ENCODE measurements at places on chromosomes 4 and X.

DNA sequence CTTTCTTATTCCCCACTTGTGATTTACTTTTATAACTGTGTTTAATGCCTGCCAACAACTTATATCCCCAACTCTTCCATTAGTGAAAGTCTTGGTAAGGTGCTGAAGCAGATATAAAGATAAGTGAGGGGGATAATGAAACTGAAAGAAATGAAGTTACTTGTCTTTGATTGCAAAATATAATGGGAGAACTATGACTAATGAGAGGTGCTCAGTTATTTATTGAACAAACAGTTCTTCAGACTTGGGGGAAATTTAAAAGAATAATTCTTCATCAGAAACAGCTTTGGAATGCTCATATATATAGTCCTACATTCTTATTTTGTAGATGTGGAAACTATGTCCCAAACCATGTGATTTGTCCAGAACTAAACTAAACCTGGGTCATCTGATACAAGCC, 213.5 kb downstream of the TEX13A start:
- DNase-seq = no peak

DNA sequence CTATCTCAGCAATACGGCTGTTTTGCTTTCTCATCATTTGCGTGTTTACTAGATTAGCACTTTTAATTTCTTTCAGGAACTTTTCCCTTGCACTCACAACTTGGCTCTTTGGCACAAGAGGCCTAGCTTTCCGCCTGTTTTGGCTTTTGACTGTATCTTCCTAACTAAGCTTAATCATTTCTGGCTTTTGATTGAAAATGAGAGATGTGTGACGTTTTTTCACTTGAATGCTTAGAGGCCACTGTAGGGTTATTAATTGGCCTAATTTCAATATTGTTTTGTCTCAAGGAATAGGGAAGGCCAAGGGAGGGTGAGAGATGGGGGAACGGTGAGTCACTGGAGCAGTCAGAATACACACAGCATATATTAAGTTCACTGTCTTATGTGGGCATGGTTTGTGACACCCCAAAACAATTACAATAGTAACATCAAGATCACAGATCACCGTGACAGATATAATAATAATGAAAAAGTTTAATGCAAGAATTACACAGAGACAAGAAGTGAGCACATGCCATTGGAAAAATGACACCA, 27.3 kb downstream of the MND1 start:
- no peak for DNase-seq

- DNase-seq = no peak
Observed at GRCh38 chr4:153156721-153157120, 47.5 kb upstream of the TRIM2 start.

DNA sequence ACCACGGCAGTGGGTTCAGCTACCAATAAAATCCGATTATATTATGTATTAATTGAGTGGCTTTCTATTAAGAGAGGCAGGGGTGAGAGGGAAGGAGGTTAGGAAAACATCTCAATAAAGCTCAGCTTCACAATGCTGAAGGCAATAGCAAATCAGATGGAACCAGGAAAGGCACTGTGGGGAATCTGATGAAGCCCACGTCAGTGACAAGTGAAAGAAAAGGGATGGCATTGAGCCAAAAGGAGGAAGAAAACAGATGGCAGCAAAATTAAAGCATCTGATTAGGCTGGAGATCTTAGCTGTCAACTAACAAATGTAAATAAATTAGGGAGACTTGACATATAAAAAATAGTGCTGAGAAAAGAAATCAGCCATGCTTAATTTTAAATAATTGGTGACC, 180.9 kb downstream of the RASL11B start:
- DNase-seq = peak; percentile 94

DNA sequence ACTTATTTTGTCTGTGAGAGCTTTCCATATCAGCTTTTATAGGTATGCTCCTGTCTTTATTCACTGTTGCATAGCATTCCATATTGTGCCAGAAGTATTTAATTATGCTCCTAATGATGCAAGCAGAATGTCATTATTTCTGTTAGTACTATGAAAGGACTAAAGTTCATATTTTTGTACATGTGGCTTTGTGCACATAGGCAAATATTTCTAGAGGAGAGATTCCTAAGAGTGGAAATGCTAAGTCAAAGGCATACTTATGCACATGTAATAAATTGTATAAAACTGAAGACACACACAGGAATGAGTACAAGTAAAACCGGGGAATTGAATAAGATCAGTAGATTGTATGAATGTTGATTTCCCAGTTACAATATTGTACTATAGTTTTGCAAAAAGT, 1.9 kb upstream of the ASB9 start:
- no peak for DNase-seq

DNA sequence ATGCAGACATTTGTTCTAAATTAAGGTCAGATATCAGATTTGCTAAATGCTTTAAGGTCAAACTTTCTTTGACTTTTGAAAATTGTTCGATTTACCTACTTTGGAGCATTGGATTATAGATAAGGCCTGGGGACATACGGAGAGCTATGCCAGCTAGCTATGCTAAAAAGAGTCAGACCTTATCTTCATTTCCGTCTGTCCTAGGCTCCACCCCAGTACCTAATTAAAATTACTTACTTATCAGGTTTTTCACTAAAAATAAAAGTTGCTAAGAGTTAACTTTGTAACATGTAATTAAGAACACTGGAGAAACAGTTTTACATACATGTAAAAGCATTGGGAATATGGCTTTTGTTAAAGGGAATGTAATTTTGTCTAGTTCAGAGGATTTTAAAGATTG, 7.1 kb upstream of the TMEM35A start:
- DNase-seq = no peak
